HTR-8/SVneo (cell line): ENCODE measurements at places on chromosomes 2 and 18.

DNA sequence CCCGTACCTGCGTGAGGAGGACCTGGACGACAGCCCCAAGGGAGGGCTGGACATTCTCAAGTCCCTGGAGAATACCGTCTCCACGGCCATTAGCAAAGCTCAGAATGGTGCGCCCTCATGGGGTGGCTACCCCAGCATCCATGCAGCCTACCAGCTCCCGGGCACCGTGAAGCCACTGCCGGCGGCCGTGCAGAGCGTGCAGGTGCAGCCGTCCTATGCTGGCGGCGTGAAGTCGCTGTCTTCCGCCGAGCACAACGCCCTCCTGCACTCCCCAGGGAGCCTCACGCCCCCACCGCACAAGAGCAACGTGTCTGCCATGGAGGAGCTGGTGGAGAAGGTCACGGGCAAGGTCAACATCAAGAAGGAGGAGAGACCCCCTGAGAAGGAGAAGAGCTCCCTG is 76.4 kb downstream of the TSHZ1 start:
- DNase-seq = no peak

GRCh38 chr2:20139407-20140172 is 85.3 kb downstream of the SDC1 start:
- no peak for DNase-seq

GRCh38 chr2:23934259-23934658 is 6.0 kb upstream of the UBXN2A start:
- DNase-seq = no peak

DNA sequence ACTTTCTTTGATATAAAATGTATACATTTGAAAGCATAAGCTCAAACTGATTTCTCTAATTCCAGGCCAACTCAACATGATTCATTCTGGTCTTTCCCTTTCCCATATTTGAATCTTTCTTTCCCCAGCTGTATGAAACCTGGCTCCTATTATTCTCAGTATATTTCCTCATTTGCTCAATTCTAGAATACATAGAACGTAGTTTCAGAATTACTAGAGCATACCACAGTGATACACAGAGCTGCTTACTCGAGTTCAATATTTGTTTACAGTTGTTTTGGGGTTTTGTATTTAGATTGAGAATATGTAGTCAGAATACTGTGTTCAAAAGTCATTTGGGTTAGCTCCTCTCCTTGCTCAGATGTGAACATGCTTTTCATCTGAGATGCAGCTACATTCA is 43.0 kb downstream of the TNFRSF11A start:
- DNase-seq = no peak

GRCh38 chr2:5991305-5991968 is 299.3 kb downstream of the SOX11 start:
- DNase-seq = no peak

DNA sequence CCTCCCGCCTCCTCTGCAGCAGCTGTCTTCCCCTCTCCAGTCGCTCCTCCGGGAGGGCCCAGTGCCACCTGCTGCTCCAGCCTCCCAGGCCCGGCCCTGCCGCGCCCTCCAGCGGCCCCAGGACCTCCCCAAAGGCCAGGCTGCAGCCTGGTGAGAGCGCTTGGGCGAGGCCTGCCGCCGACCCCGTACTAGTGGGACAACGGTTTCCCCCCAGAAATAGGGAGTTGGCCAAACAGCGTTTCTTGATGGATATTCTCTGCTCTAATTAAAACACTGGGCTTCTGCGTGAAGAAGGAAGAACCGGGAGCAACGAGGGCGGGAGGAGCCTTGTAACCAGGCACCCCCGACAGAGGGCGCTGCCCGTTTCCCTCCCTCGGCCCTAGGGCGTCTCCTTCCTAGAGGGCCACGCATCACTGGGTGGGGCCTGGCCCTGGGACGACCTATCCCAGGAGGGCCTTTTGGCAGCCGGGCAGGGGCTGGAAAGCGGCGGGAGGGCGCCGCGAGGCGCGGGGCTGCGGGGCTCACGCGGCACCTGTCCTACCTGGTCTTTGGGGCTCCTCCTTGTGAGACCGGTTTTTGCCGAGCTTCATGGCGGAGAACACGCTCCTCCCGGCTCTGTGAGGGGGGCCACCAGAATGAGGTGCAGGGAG is 25.4 kb upstream of the OTOF start:
- peak; percentile 38 for DNase-seq

- no peak for DNase-seq
These were observed 52.1 kb downstream of the FMNL2 start for GRCh38 chr2:152387041-152387440.

- DNase-seq = no peak
These were observed 111.0 kb upstream of the SALL3 start for GRCh38 chr18:78868330-78869316.

DNA sequence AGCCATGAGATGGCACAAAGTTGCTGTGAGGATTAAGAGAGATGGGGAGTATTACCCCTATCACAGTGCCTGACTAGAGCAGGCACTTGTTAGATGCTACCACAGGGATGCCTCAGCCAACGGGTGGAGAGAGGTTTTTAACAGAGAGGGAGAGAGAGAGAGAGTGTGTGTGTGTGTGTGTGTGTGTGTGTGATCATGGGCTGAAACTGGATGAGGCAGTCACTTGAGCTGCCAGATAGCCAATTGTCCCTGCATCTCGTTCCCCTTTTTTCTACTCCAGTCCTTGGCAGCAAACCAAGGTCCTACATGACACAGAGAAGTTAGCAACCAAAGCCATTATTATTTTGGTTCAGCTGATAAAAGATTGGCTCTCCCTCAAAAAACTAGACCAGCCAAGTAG is 3.0 kb downstream of the CD8A start:
- DNase-seq = no peak

GRCh38 chr18:30987467-30988241 is 54.9 kb downstream of the DSC3 start:
- no peak for DNase-seq

GRCh38 chr2:131014141-131014540 is 79.1 kb downstream of the FAM168B start:
- DNase-seq = no peak

- peak; percentile 18 for DNase-seq
These were observed 100.1 kb downstream of the WDPCP start for GRCh38 chr2:63488118-63488713.

DNA sequence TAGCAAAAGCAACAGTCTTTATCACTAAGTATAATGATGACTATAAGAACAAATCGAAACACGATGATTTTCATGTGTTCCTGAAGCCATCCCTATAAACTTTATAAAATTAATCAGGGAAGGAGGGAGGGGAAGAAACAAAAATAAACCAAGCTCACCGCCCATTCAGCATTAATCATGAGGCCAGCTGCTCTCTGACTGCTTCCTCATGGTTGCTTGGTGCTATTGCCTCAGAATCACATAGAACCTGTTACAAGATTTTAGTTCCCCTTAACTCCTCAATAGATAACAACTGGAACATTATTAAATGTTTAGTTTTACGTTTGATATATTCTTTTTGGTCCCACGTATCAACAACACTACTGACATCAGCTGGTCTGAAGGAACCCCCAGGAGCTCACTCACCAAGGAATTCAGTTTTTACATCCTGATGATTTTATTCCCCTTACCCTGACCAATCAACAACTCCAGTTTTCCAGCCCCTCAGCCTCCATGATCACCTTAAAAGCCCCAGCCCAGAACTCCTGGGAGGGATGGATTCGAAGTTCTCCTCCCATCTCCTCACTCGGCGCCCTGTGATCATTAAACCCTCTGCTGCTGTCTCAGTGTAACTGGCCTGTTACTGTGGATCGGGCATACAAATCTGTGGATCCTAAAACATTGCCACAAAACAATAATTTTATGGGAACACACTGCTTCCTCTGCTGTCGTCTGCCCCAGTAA is 10.6 kb upstream of the HNRNPLL start:
- no peak for DNase-seq

GRCh38 chr2:206832873-206833272 is 67.5 kb downstream of the FASTKD2 start:
- no peak for DNase-seq

GRCh38 chr2:45332567-45332966 is 278.5 kb downstream of the SRBD1 start:
- no peak for DNase-seq

DNA sequence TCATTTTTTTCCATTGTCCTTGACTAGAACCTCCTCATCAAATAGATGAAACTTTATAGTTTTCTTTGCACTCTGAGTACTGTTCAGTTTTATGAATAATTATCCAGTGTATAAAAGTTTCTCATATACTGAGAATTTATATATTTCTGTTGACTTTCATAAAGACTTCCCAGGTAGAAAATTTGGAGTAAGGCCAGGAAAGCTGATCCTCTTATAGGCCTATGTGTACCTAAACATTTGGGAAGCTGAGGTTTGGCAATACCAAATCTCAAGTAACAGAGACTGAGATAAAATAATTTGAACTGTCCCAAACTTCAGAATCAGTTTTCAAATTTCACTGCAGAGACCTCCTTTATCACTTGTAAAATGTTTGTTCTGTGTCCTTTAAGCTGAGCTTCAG is 43.4 kb downstream of the CCDC102B start:
- DNase-seq = no peak

DNA sequence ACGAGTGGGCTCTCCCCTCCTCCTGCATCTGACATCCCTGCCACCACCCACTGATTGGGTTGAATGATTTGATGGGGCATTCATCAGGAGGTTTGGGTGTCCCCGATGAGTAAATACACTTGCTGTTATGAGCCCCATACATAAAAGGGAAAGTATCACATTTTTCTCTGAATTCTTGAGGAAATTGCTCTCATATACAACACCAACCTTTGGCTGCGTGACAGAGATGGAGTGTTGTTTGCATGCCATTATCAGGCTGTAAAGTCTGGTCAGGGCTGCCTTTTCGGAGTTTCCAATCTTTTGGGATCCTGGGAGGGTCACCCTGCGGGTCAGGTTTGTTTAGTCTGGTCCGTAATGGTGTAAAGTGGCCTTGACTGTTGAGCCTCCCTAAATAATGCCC is 227.9 kb upstream of the SPRED2 start:
- DNase-seq = no peak

- no peak for DNase-seq
These were observed 142.2 kb downstream of the PKP4 start for GRCh38 chr2:158598862-158599517.

GRCh38 chr18:42373584-42373983 is 418.6 kb downstream of the PIK3C3 start:
- DNase-seq = no peak

- no peak for DNase-seq
These were observed 62.7 kb upstream of the CD302 start for GRCh38 chr2:159860581-159861310.

DNA sequence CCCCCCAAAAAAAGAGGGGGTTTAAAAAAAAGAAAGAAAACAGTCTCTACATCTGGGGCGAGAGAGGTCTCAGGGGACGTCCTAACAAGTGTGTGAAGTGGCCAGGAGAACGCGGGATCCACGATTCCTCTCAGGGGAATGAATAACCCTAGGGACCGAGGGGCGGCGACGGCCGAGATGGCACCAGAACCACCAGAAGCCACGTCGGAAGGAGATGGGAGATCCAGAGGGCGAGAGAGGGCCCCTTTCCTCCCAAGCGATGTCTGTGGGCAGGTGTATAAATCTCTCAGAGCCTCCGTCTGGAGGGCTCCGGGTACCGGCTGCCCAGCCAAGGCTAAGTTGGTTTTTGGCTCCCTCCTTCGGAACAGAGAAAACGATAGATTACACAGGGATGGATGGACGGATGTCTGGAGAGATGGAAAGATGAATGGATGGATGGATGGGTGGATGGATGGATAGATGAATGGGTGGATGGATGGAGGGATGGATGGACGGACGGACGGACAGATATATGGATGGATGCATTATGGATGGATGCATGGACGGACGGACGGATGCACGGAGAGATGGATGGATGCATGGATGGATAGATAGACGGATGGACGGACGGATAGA is 1.7 kb downstream of the EPHA4 start:
- peak; percentile 20 for DNase-seq

- DNase-seq = no peak
These were observed 30.9 kb downstream of the HAUS1 start for GRCh38 chr18:46134920-46135675.

- no peak for DNase-seq
These were observed 524.2 kb upstream of the TCF4 start for GRCh38 chr18:56112013-56112749.

- DNase-seq = no peak
These were observed 194.8 kb downstream of the ZEB2 start for GRCh38 chr2:144325086-144325485.

GRCh38 chr2:186294248-186294888 is 191.7 kb upstream of the ZC3H15 start:
- no peak for DNase-seq

- DNase-seq = no peak
These were observed 161.8 kb upstream of the KLF7 start for GRCh38 chr2:207327513-207327912.

GRCh38 chr2:20796374-20796791 is 26.5 kb downstream of the LDAH start:
- DNase-seq = no peak

DNA sequence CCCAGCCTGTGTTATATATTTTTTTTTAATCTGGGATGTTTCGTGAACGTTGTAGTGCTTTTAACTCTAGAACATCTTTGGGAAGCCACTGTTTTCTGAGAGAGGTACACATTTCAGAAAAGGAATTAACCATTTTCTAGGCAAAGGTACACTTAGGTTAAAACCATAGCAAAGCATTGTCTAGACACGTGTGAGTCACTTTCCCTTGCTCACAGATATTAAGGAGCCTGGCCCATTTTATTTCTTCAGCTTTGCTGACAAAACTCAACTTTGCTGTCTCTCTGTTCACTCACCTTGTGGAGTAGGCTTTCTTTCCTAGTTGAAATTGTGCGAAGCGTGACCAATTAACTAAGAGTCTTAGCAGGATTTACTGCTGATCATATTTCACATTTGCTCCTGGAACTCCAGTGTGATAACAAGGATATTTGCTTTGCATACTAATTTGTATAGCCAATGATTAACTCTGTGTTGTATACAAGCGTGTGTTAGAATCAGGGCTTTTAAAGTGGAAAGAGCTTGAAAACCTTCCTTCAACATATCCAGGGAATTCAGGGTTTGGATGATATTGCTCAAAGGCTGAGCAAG is 215.0 kb upstream of the AGAP1 start:
- DNase-seq = no peak

GRCh38 chr2:59680863-59681262 is 872.6 kb downstream of the BCL11A start:
- no peak for DNase-seq

- no peak for DNase-seq
These were observed 84.0 kb downstream of the DYNAP start for GRCh38 chr18:54675076-54675475.
